ENCODE measurements at places on chromosomes 2 and 18.
A peak's percentile ranks its signal among the peaks of the same experiment; 100 is the strongest.

DNA sequence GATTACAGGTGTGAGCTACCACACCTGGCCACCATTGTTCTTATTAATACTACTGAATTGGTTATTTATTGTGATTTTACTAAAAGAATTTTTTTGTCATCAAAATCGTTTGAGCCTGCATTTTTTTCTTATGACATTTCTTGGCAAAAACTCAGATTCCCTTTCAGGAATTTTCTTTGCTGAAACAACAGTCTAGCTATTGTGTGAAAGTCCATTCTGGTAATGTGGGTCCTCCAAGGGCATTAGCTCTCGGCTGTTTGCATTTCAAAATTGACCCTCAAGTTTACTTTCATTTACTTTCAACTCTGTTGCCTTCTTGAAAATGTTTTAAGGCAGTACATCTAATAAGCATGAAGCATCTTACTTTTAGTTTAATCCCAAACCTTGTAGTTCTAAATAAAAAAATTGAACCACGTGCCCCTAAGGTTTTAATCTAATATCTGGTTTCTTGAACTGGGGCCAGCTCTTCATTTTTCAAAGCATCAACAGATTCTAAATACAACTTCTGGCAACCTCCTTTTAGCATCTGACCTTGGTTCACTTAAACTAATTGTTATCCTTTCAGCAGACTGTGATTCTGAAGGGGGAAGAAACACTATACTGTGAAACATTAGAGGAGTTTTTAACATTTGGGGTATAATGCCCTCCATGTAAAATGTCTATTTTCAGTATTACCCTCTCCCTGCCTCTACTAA lies 325.2 kb upstream of the RAB12 start:
- DNase-seq: no peak

DNA sequence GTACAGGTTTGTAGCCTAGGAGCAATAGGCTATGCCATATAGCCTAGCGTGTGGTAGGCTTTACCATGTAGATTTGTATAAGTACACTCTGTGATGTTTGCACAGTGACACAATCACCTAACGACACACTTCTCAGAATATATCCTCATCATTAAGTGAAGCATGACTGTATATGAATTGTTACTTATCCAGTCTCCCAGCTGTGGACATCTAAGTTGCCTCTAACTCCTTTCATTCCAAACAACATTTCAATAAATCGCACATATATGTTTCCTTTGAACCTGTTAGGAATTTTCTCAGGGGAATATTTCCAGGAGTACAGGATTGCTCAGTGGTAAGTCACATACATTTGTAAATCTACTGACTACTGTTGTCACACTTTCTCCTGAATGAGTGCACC lies 90.0 kb downstream of the ARHGAP15 start:
- no peak for DNase-seq

DNA sequence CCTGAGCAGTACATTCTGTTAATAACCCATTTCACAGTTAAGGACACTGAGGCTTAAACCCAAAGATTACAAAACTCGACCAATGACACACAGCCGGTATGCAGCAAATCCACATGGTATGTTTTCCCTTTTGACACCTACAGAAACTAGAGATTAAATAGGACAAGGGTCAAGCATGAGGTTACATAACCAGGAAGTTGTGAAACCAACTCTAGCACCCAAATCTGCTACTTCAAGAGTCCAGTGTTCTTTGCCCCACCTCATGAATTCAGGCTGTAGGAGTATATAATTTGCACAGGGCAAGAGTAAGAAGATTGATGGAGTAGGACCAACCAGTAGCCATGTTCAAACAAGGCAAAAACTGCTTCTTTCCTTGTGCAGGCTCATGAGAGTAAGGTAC lies 249.8 kb downstream of the BCL11A start:
- DNase-seq: no peak

DNA sequence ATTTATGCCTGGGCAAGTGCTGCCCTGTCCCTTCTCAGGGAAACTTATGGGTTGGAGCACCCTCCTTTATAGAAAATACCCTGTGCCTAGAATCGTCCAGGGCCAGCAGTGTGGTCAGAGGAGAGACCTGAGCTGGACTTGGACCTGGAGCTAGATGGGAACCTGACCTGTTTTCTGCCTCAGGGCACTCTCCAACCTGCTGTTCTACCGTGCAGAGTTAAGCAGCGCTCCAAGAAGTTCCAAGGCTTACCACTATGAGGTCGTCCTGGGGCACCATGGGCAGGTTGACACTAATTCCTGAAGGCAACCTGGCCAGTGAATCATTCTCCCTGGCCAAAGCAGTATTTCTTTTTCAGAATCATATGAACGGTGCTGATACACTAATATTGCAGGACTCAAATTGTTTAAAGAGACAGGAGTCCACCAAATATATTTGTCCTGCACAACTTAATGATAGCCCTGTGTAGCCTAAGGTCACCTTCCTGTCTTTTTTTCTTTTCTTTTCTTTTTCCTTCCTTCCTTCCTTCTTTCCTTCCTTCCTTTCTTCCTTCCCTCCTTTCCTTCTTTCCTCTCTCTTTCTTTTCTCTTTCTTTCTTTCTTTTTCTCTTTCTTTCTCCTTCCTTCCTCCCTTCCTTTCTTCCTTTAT lies 455.4 kb upstream of the HNMT start:
- DNase-seq: peak; percentile 5

GRCh38 chr2:80086831-80087230 lies 217.7 kb downstream of the LRRTM1 start:
- DNase-seq: peak; percentile 58

DNA sequence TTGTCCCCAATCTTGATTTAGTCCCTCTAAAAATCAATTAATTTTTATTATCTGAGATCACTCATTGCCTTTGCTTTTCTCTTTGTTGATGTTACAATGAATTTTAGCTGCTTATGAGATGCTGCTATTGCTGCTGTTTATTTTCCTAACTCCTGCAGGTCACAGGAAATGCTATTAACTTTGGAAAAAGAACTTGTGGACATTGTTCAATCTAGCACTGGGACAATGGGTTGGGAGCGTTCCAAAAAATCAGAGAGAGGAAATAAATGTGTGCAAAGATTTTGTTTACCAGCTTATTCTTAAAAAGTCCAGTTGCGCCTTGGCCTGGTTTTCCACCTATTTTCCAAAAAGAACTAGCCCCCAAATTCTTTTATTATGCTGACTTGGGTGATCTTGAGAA lies 268.3 kb downstream of the PTH2R start:
- DNase-seq: no peak

- DNase-seq: no peak
These were observed 33.5 kb downstream of the ODC1 start for GRCh38 chr2:10414591-10414990.

DNA sequence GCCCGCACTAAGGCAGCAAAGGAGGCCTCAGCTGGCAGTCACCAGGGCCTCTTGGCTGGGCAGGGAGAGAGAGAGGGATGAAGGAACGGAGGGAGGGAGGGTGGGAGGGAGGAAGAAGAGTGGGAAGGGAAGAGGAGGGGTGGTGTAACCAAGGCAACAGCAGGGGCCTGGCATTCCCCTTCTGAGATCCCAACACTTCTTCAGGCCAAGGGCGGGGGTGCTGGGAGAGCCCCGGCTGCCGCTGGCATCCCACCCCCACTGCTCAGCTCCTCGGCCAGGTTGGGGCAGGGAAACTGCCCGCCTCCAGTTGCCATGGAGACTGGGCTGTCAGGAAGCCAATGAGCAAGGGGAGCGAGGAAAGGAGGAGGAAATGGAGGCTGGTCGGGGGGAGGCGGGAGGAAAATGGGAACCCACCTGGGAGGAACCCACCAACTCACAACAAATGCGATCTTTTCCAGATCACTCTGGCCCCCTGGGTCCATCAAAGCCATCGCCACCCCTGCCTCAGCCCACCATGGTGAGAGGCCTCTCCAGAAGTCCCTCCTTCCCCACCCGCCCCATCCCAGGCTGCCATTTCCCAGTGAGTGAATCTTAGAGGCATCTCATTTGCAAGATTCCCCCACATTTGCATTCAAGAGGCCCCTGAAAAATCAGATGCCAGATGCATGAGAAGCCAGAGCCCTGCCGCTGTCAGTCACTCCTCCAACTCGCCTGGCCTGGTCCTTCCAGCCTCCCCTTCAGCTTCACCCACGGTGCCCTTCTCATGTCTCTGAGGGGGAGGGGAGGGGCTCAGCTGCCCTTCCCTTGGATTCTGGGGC lies 12.4 kb downstream of the SH2D6 start:
- DNase-seq: no peak

GRCh38 chr18:60090170-60090569 lies 190.4 kb downstream of the PMAIP1 start:
- DNase-seq: no peak

All from H4 (cell line).